ENCODE measurements at places on chromosomes 2 and 18.

- DNase-seq = no peak
Measured at GRCh38 chr2:110813896-110814295, 81.5 kb downstream of the ACOXL start.

DNA sequence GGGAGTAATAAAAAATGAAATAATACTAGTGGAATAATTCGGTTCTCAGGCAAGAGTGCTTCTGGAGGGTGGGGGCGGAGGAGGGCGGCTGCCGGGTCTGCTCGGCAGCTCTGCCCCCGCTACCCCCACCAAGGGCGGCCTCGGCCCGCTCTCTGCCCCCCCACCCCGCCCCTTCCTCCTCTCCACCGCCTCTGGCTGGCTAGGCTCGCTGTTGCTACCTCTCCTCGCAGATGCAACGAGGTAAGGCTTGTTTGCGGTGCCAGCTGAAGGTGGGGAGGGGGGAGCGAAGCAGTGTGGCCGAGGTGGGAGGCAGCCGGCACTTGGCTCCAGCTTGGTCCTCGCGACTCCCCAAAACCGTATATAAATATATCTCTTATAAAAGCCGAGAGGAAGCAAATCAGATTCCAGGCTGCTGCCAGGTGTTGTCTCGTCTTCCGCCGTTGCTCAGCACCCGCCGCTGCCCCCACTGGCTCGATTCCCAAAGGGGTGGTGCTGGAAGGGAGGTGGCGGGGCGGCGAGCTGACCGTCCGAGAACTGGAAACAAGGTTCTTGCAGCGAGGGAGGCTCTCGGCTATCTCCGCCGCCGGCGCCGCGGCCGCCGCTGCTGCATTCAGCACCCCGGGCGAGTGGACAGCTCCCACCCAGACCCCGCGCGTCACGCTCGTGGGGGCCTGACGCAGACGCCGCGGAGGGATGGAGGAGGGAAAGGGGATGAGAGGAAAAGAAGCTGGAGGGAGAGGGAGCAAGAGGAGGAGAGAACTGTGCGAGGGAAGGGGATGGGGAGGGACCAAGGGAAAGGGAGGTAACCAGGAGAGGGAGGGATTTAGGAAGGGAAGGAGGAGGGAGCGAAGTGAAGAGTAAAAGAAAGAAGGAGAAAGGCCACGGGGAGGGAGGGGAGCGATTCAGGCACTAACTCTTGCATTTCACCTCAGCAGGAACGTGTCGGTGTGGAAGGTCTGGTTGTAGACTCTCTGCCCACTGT lies at the start of gene MARCHF4:
Gene MARCHF4 (minus strand): TSS at position 763 of the 982 bp plus-strand sequence. CDS start 2,223 bp downstream, outside the sequence.
- DNase-seq = peak; percentile 41

DNA sequence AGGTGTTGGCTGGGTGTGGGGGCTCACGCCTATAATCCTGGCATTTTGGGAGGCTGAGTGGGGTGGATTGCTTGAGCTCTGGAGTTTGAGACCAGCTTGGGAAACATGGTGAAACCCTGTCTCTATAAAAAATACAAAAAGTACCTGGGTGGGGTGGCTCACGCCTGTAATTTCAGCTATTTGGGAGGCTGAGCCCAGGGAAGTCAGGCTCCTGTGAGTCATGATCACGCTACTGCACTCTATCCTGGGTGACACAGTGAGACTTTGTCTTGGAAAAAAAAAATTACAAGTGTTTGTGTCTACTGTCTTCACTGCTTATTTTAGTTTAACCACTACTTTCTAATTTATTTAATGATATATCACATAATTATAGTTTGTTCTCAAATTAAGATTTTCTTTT lies 62.7 kb upstream of the DOCK10 start:
- no peak for DNase-seq

- no peak for DNase-seq
Measured at GRCh38 chr2:189143925-189144324, 35.6 kb downstream of the COL5A2 start.

GRCh38 chr2:64587561-64587960 lies 63.4 kb downstream of the AFTPH start:
- DNase-seq = no peak

DNA sequence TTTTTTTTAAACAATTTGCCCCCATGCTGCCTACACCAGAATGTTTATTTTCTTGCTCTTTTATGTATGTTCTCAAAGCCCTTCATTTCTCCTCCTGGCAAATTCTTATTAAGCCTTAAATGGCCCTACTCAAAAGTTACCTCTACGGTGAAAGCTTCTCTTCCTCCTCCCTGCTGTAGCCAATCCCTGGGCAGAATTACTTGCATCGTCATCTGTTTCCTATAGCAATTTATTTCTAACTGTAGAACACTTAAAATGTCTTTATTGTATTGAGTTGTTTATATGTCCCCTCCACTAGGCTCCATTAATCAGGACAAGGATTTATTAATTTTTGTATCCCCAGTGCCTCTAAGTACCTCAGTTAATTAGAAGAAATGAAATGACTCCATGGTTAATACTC lies 2.5 kb upstream of the RAD51AP2 start:
- DNase-seq = no peak

DNA sequence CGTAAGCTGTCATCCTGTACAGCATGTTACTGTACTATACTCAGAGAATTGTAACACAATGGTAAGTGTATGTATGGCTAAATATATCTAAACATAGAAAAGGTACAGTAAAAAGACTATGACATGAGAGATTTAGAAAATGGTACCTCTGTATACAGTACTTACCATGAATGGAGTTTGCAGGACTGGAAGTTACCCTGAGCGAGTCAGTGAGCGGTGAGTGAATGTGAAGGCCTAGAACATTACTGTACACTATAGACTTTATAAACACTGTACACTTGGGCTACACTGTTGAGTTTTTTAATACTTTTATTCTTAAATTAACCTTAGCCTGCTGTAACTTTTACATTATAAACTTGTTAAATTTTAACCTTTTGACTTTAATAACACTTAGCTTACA lies 1.5 kb downstream of the DDX18 start:
- no peak for DNase-seq

- no peak for DNase-seq
Measured at GRCh38 chr2:134493797-134494196, 225.0 kb downstream of the TMEM163 start.

- DNase-seq = no peak
Measured at GRCh38 chr2:102027036-102027980, 35.5 kb downstream of the IL1R2 start.

- DNase-seq = no peak
Measured at GRCh38 chr18:8816220-8816619, 110.9 kb downstream of the MTCL1 start.

DNA sequence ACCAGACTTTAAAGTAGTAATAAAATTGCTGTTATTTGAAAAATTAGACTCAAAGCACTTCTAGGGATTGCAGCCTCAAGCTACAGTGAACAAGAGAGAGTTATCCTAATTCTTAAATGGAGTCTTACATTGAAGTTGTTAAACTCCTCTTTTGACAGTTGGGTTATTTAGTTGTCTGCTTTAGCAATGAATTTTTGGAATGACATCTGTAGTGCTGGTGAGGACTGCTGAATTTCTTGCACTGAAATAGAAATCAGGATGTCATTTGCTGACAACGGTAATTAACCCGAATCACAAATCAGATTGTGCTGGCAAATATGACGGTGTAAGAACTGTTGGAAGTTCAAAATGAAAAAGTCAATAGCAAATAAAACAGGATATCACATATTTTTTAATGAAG lies 78.0 kb upstream of the LYPD6B start:
- DNase-seq = no peak

- DNase-seq = no peak
Measured at GRCh38 chr18:44651918-44652572, 28.6 kb upstream of the SETBP1 start.

GRCh38 chr18:10111191-10111590 lies 197.4 kb downstream of the VAPA start:
- DNase-seq = no peak

DNA sequence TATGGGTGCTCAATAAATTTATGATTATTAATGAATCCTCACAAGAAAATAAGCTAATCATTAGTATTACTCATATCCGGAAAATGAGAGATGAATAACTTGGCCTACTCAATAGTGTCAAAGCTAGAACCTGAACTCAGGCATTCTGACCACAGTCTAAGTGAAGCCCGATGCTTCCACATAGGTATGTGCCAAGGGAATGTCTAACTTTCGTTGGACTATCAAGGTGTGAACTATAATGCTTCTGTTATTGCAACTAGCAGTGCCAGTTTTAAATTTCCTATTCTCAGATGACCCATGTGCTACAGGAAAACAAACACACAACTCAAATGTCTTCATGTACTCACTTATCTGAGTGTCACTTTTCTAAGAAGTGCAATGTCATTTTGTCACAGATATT lies 1.8 kb downstream of the BARD1 start:
- DNase-seq = no peak

DNA sequence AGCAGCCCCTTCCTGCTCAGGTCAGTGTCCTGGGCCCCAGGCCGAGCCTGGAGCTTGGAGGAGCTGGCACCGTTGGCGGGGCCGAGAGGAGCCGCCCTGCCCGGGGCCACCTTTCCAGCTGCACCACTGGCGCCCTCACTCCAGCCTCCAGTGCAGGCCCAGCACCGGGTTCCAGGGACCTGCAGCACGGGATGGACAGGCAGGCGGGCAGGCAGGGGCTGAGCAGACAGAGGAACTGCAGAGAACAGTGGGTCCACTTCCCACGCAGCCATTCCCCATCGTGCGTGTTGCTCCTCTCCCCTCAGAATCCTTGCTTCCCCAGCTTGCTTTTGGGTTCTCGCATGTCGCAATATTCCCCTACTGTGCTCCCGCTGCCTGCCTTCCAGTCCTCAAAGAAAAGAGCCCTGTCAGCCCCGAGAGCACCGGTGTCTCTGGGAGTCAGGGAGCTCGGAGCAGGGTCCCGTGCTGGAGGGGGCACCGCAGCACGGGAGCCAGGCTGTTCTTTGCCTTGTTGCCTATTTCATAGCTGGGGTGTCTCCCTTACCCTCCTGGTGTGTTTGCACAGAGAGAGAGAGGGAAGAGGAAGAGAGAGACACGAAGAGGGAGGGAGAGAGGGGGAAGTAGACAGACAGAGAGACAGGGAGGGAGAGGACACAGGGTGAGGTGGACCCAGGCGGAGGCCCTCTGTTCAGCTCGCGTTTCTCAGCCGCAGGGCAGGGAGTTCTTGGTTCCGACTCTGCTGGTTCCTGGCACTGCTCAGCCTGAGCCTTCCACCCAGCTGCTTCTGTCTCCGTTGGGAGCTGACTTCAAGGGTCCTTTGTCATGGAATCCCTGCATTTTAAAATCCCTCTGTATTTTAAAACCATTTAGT lies 126.0 kb downstream of the MBP start:
- DNase-seq = no peak

GRCh38 chr2:240403396-240404104 lies 31.9 kb upstream of the GPC1 start:
- DNase-seq = no peak

DNA sequence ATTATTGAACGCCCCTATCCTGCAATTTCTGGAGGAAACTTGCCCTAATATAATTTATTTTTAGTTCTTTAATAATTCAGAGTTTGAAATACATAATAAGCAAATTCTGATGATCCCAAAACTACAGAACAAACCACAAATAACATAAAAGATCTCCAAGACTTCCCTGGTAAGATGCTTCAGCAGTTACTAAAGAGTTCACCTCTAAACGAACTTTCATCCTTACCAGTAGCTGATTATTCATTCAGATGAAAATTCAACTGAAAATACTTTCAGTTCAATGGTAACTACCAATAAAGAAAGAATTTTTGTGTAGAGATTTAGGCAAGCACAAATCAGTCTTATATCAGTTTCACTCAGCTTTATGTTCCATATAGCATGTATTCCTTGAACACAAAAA lies 130.1 kb upstream of the MAPRE2 start:
- no peak for DNase-seq

DNA sequence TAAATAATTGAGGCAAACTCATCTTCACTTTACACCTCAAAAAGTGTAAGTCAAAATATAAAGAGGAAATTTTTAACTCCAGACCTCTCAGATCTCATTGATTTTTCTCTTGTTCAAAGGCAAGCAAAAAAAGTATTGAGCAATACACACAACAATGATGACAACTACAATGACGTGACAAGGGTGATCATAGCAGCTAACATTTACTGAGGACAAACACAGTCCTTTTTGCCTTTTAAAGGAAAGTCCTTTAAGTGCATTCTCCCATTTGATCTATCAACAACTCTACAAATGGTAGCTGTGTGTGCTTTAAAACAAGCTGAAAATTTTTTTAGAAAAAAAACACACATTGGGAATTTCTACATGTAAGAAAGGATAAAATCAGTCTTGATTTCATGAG lies 123.5 kb upstream of the CTAGE1 start:
- no peak for DNase-seq

- DNase-seq = no peak
Measured at GRCh38 chr2:161030260-161031063, 129.8 kb upstream of the TANK start.

- no peak for DNase-seq
Measured at GRCh38 chr18:11981192-11981542, at the start of gene IMPA2. IMPA2 (plus strand) TSS chr18:11981507; CDS start chr18:11981670, 163 bp downstream.

DNA sequence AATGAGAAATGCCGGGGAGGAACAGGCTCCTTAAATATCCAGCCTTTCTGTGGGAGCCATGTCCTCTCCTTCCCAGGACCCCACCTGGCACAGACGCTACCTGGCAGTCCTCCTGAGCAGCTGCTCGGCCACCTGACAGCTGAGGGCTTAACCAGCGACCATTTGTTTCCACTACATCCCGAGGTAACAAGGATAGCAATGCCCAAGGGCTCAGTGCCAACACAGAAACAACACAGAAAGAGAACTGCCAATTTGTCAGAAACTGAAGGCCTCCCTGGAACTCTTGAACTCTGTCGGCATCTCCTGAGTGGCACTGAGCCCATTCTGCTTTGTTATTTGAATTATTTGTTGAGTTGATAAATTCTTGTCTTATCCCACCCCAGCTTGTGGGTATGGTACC lies 122.2 kb upstream of the ARHGAP28 start:
- no peak for DNase-seq

- no peak for DNase-seq
Measured at GRCh38 chr2:171566057-171566456, 43.8 kb downstream of the CYBRD1 start.

GRCh38 chr2:108988796-108989713 lies at the start of gene EDAR:
EDAR (minus strand) TSS chr2:108989220; CDS start chr2:108931014, 58,206 bp downstream.
- peak; percentile 27 for DNase-seq

GRCh38 chr2:199468561-199469513 lies 11.1 kb upstream of the SATB2 start:
- DNase-seq = no peak

DNA sequence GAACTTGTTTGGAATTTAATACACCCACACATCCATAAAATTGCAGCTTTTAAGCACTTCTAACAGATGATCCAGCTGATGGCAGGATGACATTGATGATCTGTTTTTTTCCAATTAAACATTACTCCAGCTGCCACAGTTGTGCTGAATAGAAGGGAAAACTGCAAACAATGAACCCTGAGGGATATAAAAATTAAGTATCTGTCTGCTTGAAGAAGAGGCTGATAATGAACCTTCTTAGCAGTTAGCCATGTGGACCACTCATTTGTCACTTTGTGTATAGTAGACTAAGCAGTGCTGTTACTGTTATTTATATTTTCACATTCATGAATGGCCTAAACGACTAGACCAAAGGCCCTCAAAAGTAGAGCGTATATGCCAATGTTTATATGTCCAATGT lies 1201.0 kb upstream of the LRRTM1 start:
- DNase-seq = no peak

GRCh38 chr2:236309669-236310029 lies 45.4 kb upstream of the ASB18 start:
- no peak for DNase-seq

- DNase-seq = no peak
Measured at GRCh38 chr18:13482618-13482945, 243.8 kb downstream of the FAM210A start.

Data from effector CD8-positive, alpha-beta T cell (primary cell).